ENCODE measurements at places on chromosomes 6 and 20.

DNA sequence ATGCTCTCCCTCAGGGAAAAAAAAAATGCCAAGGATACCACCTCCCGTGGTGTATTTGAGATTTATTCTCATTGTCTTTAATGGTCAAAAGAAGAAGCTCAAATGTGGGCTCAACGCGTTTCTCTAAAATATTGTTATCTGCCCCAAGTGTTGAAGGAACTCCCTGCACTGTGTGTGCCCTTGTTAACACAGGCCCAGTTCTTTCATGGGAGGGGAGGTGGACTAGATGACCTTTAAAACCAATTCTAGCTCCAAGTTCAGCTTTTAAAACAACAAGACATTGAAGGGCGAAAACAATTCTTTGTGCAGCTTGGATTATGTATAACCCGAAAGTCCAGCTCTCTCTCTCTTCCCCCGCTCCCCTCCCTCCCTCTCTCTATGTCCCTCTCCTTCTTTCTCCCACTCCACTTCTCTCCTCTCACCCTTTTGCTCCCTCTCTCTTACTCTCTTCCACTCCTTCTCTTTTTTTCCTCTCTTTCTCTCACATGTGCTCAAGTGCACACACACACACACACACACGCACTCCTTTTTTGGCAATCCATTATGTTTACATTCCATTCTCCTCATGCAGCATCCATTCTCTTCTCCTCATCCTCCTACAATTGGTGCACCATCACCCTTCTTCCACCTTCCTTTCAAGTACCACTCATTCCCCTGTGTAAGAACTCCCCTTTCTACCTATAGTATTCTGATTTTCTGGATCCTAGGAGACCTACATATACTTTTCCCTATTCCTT is 8.5 kb downstream of the HLA-DMB start:
- no peak for DNase-seq

DNA sequence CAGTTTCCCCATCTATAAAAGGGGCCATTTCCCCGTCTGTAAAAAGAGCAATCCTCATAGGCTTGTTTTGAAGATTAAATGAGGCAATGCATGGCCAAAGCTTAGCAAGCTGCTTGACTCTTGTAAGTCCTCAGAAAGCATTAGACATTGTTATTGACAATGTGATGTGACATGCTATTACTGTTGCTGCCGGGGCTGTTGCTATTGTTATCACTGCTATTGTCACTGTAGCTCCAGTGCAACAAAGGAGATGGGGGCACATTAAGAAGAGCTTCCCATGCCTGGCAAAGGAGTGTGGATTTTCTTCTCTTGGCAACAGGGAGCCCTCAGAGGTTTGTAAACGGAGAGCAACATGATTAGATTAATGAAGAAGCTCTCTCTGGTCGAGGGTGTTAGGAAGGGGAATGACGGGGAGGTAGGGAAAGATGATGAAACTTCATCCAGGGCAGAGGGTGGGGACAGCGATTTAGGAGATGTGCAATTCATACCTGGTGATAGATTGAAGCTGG is 33.1 kb upstream of the FAM83D start:
- no peak for DNase-seq

- DNase-seq, result no peak
Observed at GRCh38 chr6:47428746-47429664, 48.6 kb upstream of the CD2AP start.

GRCh38 chr20:55269913-55270312 is 735.4 kb downstream of the CBLN4 start:
- DNase-seq, result no peak

DNA sequence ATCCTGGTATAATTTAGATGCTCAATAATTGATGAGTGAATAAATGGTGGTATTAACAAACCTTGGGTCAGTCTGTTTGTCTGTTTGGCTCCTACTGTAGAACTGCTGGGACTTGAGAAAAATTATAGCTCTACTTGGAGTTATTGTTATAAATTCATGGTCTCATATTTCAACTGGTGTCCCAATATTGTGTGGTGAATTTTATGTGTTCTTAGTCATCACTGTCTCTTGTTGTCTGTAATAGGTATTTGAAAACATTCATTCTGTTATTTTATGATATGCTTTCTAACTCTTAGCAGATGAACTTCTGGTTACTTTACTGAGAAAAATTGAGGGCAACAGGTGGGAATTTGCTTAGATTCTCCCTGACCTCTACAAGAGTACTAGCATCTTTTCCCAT is 221.4 kb downstream of the CDKAL1 start:
- DNase-seq, result no peak

- no peak for DNase-seq
Observed at GRCh38 chr6:101395345-101395744, 1.8 kb downstream of the GRIK2 start.

GRCh38 chr6:106553440-106553839 is 75.9 kb downstream of the RTN4IP1 start:
- no peak for DNase-seq

DNA sequence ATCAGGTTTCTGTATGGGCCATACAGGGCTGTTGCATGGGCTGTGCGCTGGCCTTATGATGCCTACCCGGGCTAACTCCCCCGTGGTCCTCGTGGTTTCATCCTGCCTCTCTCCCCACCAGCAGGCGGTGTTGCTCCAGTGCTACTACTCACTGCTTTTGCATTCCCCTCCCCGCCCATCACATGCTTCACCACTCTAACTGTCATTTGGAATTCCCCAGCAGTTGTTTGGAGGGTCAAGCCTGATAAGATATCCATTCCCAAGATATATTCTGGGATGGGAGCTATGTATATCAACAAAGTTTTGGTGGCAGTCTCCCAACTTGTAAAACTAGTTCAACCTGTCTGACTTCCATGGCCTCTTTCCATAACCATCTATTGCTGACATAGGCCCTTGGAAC is 233.2 kb upstream of the SOX4 start:
- DNase-seq, result no peak

DNA sequence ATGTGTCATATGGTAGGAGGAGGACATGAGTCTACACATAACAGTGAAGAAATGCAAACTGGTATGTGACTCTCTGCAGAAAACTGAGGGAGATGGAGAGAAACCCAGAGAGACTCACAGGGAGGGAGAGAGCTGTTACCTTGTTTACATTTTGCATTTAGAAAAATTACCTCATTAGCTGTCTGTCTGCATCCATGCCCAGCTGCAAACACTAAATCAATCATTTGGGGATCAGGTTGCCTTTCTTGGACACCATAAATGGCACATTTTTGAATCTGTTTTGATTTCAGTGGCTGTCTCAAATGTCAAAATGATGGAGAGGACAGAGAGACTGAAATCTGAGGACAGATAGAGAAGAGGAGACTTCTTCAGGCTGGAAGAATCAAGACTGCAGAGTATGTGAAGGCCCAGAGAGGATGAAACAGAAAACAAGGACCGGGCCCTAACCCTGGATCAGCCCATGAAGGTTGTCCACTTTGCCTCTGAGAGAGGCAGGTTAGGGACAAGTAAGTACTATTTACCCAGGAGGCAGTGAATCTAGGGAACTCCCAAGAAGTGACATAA is 92.2 kb downstream of the UNC5CL start:
- no peak for DNase-seq

DNA sequence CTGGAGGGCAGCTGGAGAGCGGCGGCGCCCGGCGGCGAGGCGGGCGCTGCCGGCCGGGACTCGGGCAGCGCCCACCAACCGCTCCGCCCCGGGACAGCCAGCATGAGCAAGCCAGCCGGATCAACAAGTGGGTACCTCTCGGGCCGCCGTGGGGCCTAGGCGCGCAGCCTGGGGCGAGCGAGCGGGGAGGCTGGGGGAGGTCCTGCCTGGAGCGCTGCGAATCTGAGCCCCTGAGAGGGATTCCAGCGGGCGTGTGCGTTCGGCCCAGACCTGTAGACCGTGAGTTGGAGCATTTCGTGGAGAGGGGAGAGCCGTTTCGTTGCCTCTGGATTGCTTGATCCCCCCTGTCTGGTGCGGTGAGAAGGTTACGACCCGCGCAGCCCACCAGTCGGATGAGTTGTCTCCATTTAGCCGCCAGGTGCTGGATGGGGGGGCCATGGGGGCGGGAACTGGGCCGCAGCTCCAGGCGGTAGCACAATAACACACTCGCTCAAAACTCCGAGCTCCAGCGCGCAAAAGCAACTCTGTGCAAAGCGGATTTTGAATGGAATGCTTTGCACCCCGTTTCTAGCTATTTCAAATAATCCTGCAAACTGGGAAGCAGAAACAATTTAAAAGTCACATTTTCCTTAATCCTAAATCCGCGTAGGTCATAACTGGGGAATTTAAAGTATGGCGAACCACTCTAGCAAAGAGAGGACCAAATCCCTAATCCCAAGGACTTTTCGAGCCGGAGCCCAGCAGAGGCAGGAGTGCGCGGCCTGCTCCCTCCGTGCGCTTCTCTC is 1.0 kb downstream of the NR2E1 start:
- no peak for DNase-seq

GRCh38 chr6:28893172-28893799 is 30.5 kb downstream of the TRIM27 start:
- DNase-seq, result no peak

- DNase-seq, result no peak
Observed at GRCh38 chr20:1844325-1845162, 50.7 kb upstream of the SIRPA start.

- no peak for DNase-seq
Observed at GRCh38 chr6:167347226-167347625, 22.3 kb downstream of the TTLL2 start.

DNA sequence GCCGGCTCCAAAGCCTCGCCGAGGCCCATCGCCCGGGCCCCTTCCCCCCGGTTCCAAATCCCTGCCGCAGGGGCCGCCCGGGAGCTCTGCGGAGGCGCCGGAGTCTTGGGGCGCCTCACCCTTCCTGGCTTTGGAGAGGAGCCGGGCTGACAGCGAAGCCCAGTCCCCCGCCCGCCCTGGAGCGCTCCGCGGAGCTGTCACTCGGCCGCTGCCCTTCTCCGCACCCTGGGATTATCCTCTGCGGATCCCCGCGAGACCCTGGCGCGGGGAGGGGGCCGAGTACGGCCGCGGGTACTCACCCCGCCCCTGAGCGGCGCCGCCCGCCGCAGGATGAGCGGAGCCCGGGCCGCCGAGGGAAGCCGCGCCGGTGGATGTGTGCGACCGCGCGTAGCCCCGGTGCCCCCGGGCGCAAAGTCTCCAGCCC is 343 bp downstream of the SNAP91 start:
- no peak for DNase-seq

DNA sequence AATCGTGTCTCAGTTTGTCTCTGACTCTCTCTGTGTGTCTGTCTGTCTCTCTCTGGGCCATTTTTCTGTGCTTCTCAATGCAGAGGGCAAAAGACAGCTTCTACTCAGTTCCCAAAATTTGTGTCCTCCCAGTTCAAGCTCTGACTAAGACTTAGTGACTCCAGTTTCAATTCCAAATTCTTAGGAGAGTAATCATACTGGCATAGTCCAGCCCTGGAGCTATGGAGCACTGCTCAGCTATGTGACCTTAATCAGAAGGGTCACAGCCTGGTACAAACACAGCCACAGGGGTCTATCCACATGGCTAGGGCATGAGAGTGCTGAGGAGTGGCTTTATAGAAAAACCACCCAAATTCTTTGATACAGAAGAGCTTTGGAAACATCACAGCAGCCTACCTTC is 91.9 kb downstream of the FOXF2 start:
- no peak for DNase-seq

Data from T-helper 9 cell (primary cell).